ENCODE measurements at places on chromosomes 5 and 9.

DNA sequence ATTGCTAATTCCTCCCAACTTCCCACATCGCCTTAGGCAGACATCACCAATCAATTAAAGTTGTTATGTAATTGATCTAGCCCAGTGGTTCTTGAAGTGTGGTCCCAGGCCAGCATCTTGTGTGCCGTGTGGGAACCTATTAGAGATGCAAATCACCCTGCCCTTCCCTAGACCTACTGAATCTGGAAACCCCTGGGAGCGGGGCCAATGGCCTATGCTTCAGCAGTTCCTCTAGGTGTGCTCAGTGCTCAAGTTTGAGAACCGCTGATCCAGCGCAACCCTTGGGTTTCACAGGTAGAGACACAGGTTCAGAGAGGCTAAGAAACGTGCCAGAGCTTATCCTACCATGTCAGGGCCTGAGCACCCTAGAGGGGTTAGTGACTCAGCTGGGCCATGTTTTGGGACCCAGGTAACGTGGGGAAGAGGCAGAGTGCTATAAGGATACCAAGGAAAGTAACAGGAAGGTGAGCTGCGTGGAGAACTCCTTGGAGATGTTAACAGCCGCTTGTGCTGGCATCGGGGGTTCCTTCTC is 4.4 kb downstream of the SLC34A1 start:
- no peak for DNase-seq

DNA sequence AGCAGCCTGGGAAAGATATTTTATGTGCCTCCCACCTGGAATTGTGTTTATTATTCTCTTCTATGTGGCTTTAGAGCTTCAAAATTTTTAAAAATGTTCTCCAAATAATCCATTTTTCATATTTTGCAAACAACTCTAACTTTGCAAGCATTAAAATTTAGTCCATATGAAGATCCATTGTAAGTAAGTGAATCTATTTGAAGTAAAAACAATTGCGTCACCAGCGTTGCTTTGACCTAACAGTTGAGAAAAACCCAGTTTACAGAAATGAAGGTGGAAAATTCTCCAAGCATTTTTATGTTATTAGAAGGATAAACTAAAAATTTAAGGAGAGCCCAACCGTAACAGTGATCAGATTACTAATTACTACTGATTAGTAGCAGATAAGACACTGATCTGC is 38.9 kb upstream of the TLX3 start:
- no peak for DNase-seq

DNA sequence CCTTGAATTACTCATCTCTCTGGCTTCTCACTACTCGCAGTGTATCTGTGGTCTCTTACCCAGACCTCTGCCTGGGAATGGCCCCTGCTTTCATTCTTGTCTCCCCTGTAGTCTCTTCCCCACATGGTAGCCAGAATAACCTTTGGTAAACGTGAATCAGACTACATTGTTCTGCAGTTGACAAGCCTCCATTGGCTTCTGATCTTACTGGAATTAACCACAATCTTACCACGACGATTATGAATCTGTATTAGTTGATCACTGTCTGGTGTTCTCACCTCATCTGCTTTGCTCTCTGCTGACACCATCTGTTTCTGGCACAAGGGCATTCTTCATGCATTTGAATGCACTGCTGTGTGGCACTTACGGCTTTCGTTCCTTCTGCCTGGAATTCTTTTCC is 781.2 kb downstream of the MTRR start:
- no peak for DNase-seq

GRCh38 chr9:131050831-131051230 is 41.9 kb downstream of the LAMC3 start:
- DNase-seq, result no peak

- DNase-seq, result peak; percentile 8
These were observed 851 bp downstream of the NACC2 start for GRCh38 chr9:136093995-136094881.

Data from MV-4-11 (cell line).